Tongue (tissue), 3 donors: ENCODE measurements at places on chromosomes 12 and 14. TPM values are rescaled to one million over a fixed set of nuclear protein-coding genes. Genes with fewer than 3 reads are reported as not detected.

CLEC6A gene
- total RNA-seq = not detected

- DNase-seq = no peak
These were observed 45.3 kb downstream of the IQSEC3 start for GRCh38 chr12:111699-112493.

DNA sequence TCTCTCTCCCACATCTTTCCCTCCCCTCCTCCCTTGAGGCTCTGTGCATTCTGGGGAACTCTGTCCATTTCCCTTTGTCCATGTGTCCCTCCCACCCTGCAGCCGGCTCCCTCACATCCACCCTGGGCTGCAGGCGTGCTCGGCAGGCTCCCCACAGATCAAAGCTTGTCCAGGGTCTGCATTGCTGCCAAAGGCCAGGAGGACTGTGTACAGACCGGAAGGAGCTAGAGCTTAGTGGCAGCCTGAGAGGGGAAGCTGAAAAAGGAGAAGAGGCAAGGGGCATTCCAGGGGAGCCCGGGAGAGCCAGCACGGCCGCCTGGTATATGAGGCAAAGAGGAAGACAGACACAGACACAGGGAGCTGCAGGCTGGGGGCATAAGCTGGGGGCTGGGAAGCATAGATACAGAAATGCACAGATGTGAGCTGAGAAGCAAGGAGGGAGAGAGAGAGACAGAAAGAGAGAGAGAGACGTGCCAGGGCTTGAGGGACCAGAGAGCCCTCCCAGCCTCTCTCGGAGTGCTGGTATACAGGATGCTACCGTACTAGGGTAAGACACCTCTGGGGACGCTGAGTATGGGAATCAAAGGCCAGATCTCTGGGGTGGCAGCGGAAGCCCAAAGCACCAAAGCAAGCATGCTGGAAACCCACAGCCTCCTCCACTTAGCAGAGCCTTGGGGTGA, 3.3 kb downstream of the CD4 start:
- peak; percentile 48 for DNase-seq

DNA sequence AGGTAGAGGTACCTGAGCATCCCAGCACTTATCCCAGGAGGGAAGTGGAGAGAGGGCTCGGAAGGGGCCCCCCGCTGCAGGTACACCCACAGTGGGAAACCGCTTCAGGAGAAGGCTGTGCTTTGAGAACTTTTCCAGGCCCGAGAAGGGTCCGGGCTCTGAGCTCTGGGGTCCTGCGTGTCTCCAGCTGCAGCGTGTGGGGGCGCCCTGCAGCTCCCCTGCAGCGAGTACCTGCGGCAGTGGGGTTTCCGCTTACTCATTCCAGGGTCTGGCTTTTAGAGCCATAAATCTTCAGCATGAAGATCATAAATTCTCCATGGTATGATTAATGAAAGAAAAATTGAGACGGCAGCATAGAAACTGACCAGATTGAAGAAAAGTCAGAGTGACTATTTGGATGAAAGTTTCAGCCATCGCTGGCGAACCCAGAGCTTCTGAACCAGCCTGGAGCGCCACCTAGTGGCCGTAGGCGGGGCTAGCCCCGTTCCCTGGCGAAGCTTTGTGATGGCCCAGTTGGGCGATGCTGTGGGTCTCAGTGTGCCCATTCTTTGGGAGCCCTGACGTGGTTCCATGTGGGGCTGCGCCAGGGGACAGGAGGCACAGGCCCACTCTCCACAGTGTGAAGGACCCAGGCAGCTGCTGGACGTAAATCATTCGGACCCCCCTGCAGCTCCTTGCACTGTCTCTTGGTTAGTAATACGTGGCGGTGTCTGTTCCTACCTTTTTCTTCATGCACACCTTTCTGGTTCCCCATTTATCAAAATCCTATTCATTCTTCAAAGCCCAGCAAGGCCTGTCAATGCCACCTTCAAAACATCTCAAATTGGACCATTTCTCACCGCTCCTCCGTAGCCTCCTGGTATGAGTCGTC, 198.2 kb downstream of the TSPAN9 start:
- DNase-seq = peak; percentile 89

- DNase-seq = peak; percentile 29
These were observed 37.0 kb downstream of the BTG1 start for GRCh38 chr12:92108651-92109050.

DNA sequence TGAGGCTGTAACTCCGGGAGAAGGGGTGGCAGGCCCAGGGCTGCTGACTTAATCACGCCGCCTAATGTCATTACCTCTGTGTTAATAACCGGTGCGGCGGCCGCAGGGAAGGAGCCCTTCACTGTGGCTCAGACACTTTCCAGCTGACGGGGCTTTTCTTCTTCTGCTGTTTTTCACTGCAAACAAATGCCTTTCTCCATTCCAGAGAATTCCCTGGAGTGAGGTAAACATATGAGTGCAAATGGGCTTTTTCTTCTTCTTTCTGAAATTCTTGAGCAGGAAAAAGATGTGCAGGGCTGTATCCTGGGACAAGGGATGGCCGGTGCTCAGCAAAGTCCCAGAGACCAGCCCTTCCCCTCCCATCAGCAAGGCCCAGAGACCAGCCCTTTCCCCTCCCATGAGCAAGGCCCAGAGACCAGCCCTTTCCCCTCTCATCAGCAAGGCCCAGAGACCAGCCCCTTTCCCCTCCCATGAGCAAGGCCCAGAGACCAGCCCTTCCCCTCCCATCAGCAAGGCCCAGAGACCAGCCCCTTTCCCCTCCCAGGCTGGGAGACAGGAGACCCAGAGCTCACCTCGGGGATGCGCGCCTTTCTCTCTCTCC, 33.4 kb upstream of the FAM181A start:
- DNase-seq = peak; percentile 56
